ENCODE measurements at places on chromosomes 5 and 9.
A peak's percentile ranks its signal among the peaks of the same experiment; 100 is the strongest.

- peak; percentile 39 for DNase-seq
Measured at GRCh38 chr9:111298731-111299598, 31.1 kb downstream of the OR2K2 start.

GRCh38 chr5:117738571-117738970 lies 1163.9 kb upstream of the SEMA6A start:
- no peak for DNase-seq

DNA sequence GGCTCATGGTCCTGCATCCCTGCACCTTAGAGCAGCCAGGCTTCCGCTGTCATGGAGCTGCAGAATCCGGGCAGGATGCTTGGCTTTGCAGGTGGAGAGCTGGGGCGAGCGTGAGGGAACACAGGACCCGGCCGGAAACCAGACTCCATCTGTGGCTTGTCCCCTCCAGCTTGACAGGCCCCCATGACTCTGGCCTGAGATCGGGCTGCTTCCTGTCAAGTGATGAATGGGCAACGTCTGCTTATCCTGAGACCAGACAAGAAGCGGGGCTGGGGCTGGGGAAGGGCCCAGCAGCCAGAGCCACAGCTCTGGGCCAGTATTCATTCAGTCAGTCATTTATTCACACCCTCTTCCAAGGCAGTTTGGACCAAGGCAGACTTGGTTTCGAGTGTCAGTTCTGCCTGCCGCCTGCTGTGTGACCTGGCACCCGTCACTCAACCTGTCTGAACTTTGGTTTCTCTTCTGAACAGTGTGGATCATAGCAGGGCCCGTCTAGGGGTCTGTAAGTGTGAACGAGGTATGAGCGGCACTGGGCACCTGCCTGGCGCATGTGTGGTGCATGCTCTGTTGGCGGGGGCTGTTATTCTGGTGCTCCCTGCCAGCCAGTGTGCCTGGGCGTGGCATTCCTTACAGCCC lies 37.5 kb downstream of the NEK6 start:
- DNase-seq, result no peak

- no peak for DNase-seq
Measured at GRCh38 chr5:30650311-30650710, 543.2 kb upstream of the CDH6 start.

GRCh38 chr9:98961513-98962180 lies 17.9 kb downstream of the COL15A1 start:
- DNase-seq, result no peak

DNA sequence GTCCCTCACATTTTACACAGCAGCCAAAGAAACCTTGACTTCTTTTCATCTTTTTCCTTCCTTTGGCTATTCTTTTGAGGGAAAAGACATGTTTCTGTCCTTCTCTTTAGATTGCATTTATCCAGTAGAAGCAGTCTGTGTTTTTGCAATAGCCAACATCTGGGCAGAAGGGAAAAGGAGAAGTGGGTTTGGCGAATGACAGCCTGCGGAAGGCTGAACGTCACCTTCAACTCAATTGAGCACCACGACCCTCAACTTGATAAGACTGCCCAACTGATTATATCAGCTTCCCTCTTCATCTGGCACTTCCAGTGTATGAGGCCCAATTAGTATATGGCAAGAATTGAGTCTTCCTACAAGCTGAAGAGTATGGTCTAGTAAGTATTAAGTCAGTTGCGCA lies 1997.6 kb upstream of the WWC1 start:
- DNase-seq, result no peak

- peak; percentile 87 for DNase-seq
Measured at GRCh38 chr9:102069969-102070368, 331.5 kb upstream of the GRIN3A start.

DNA sequence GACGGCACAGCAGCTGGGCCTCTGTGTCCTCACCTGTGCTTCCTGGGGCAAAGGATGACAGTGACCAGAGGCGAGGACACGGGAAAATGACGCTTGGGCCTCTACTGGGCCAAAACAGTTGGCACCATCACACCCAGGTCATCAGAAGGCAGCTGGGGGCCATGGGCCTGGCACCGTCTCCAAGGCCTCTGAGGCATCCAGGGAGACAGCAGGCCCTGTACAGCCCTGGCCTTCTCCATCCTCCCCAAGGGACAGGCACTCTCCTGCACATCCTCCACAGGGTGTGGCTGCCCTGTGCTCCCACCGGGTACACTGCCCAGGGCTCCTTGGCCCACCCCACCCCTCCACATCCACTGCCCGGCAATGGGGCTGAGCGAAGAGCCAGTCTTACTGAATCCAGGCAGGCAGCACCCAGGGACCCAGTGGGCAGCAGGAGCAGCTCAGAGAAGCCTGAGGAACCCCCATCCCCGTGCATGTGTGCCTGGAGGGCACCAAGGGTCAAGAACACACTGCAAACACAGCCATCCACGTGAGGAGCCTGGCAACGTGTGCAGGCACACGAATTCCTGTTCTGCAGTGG lies 4.0 kb downstream of the LPCAT1 start:
- no peak for DNase-seq

- no peak for DNase-seq
Measured at GRCh38 chr5:175683231-175683630, 25.4 kb downstream of the HRH2 start.

DNA sequence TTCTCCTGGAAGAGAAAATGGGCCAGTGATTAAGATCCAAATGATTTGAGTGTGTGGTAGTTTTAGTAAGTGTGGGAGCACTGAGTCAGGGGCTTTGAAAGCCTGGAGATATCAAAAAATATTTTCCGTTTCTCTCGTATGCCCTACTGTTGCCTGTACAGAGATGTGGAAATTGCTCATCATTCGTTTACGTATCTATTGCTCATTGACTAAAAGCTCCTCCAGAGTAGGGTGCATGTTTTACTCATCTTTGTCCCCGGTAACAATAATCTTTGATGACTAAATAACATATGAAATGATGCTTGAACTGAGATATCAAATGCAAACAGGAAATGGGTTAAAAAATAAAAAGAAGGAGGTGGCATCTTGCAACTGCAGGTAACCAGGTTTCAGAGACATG lies 114.2 kb upstream of the FST start:
- no peak for DNase-seq

DNA sequence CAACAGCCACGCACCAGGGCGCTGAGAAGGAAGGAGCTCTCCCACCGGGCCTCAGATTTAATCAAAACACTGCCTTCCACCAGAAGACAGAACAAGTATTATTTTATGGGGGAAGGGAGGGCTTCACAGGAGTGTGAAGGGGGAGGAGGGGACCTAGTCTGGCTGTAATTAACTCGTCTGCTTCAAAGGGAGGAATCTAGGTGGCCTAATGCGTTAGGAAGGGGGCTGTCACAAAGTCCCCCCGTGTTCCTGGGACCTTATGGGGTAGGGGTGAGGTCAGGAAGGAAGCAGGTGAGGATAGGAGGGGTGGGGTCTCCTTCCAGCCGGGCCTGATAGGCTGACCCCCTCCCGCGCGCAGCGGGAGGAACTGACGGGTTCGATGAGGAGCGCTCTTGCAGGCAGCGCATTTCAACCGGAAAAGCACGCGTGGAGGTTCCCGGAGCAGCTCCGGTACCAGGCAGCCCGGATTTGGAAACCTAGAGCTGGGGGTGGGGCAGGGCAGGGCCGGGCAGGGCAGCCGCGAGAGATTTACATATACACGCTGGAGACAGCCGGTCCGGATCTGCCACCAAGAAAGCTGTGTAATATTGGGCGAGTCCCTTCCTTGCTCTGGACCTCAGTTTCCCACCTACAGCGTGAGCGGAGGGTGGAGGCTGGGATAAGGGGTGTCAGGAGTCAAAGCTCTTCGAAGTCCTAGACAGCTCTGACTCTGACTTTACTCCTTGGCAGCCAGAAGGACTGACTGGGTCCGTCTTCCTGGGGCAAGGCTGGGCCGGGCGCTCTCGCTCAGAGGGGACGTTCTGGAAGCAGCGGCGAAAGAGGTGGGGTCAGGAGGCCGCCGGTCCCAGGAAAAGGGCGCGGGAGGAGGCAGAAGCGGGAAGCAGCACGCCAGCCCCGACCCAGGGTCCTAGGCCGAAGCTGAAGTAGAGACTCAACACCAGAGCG lies 1.8 kb downstream of the SHB start:
- no peak for DNase-seq

DNA sequence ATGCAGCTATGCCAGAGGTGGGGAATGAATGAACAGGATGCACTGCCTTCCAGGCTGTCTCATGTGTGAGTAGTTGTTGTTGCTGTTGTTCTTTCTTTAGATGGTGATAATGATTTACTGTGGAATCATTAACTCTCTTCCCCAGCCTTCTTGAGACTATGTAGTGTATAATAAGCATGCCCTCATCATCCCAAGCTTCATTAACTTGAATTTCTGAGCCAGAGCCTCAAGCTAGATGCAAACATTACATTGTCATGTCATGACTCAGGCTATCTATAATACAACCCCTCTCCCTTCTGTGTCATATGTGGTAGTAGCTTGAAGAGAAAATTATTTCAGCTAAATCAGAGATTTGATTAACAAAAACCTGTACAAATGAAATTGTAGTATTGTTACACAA lies 10.0 kb upstream of the ADAMTSL1 start:
- DNase-seq, result peak; percentile 63

GRCh38 chr5:73426034-73426433 lies 22.5 kb downstream of the FOXD1 start:
- DNase-seq, result peak; percentile 29

GRCh38 chr9:98331536-98332259 lies 76.2 kb upstream of the TBC1D2 start:
- DNase-seq, result no peak

DNA sequence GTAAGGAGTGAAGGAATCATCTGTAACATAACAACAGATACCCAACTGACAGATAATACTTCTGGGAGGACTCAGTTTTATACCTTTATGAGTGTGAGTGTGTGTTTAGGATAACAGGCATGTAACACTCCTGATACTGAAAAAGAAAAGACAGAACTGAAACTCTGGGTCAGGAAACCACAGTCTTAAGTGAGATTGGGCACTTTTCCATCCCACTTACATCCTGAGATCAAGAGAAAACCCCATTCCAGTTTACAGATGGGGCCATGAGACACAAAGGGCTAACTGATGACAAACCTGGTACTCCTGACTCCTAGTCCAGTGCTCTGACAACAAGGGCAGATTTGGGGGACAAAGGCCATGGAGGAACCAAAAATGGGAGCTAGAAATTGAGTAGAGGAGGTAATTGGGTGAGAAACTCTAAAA lies 18.0 kb downstream of the IL5 start:
- DNase-seq, result no peak

DNA sequence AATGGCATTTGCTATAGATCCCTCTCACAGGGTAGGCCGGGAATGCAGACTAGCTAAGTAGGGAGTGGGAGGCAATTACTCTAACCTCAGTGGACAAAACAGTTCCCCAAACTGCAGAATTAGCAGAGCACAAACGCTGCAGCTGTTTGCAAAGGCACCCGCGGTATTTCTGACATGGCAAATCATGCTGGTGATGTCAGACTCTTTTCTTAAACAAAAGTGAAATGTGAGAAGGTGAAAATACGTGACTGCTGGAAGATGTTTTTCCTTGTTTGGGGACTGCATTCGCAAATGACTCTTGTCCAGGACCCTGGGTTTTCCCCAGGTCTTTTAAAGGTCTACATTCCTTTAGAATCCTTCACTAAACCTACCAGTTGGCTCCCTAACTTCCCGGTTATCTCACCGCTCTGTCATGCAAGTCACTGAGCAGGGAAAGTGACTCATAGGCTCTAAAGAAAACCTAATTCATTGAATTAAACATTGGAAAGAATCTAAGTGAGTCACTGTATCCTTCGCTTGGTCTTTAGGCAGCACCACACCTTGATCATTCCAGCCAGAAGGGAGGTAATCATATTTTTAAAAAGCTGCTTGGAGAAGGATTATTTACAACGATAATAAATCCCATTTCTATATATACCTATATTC lies 91.5 kb upstream of the DNAH5 start:
- peak; percentile 100 for DNase-seq

- peak; percentile 39 for DNase-seq
Measured at GRCh38 chr9:4674783-4675182, 4.6 kb upstream of the CDC37L1 start.

- DNase-seq, result no peak
Measured at GRCh38 chr5:143085319-143085917, 315.2 kb downstream of the ARHGAP26 start.

- DNase-seq, result no peak
Measured at GRCh38 chr5:175629793-175630192, 28.1 kb upstream of the HRH2 start.

- DNase-seq, result no peak
Measured at GRCh38 chr5:149839761-149840160, 104.8 kb downstream of the PDE6A start.

DNA sequence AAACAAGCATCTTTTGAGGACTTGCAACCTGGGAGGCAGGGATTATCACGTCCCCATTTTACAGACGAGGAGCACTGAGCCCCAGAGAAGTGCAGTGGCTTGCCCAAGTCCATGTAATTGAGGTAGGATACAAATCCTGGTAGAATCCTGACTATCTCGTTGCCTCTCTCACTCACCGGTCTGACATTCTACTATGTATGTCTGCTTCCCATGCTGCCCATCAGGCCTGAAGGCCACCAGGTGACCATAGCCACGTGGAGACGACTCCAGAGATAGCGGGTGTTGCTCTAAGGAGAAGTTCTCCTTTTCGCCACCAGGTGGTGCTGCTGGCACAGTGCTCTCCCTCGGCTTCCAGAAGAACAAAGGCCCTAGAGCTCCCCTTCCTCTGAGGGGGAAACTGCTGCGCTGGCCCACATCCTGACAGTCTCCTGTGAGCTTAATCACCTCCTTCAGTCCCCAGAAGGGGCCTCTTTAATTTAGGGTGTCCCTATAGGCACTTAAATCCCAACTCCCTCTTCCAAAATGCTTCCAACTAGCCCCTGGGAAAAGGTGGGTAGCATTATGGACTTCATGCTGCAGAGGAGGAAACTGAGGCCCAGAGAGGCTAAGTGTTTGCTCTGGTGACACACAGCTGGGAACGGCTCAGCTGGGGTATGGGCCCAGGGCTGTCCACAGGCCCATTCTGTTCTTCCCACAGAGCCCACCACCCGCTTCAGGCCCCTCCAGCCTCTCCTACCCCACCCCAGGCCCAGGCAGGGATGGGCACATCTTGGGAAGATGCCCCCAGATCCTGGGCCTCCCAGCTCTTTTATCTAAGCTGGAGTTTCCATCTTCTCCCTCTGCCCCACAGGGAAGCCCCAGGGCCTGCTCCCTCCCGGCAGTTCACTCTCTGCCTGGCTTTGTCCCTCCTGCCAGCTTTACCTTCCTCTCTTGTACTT lies 6.4 kb downstream of the SLC34A1 start:
- peak; percentile 89 for DNase-seq

GRCh38 chr9:125889112-125889475 lies 141.9 kb downstream of the PBX3 start:
- DNase-seq, result no peak

- DNase-seq, result no peak
Measured at GRCh38 chr9:137694236-137694959, 75.6 kb downstream of the EHMT1 start.

- DNase-seq, result peak; percentile 72
Measured at GRCh38 chr5:139088024-139088423, 110.1 kb downstream of the SIL1 start.

Measured in HT1080 (cell line).